ENCODE measurements at places on chromosomes 16 and 17.

GRCh38 chr17:29042679-29043538 is at the start of gene PIPOX:
PIPOX (plus strand) TSS chr17:29043141; CDS start chr17:29043226, 85 bp downstream.
- DNase-seq, result no peak

- no peak for DNase-seq
Measured at GRCh38 chr17:50057521-50057991, 1.6 kb downstream of the ITGA3 start.

- DNase-seq, result no peak
Measured at GRCh38 chr17:37841232-37841631, 83.0 kb upstream of the TBC1D3K start.

GRCh38 chr17:47806913-47807255 is 14.7 kb downstream of the OSBPL7 start:
- no peak for DNase-seq

- no peak for DNase-seq
Measured at GRCh38 chr16:84686707-84687298, 13.0 kb upstream of the USP10 start.

DNA sequence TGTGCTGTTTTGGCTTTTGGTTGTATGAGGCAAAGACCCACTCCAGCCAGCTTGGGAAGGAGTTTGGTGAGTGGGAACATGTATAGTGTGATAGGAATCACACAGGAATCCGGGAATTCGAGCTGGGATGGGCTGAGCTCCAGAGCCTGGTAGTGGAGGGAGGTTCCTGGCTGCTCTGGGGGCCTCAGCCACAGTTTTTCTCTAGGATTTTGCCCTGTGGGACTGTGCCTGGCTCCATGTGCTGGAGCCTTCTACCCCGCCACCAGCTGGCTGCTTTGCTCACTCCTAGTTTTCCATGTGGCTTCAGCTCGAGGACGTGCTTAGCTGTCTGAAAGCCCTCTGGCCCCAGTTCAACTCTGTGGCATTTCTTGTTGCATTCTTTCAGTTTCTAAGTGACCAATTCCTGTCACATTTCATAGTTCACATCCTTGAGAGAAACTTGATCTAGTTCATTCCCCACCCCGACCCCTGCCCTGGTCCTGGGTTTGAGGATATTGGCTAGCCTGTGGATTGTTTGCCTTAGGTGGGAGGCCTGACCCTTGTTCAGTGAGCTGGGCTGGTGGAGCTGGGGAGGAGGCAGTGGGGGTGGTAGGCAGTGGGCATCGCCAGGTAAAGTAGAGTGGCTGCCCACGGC is 5.0 kb downstream of the SEC14L1 start:
- no peak for DNase-seq

- DNase-seq, result no peak
Measured at GRCh38 chr17:63338272-63338671, 107.8 kb downstream of the CYB561 start.

- DNase-seq, result no peak
Measured at GRCh38 chr17:48052956-48053757, 5.0 kb downstream of the NFE2L1 start.

DNA sequence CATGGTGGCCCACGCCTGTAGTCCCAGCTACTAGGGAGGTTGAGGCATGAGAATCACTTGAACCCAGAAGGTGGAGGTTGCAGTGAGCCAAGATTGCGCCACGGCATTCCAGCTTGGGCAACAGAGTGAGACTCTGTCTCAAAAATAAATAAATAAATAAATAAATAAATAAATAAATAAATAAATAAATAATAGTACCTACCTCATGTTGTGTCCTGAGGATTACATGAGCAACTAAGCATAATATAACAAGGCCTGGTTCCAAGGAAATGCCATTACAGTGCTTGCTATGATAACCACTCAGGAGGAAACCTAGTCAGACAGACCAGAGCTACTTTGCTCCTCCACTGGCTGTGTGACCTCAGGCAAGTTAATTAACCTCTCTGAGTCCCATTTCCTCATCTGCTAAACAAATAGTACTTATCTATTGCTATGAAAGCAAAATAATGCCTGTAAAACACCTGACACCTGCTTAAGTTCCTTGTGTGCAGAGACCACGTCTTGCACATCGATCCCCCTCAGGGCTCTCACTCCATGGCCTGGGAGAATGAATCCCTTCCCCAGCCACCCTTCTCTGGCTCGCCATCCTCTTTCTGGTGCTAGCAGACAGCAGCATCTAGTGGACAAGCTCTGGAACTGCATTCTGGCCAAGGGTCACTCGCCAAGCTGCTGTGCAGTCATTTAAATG is 7.5 kb downstream of the EPOP start:
- no peak for DNase-seq
